ENCODE measurements at places on chromosomes 1 and 21. TPM values are rescaled to one million over a fixed set of nuclear protein-coding genes. Genes with fewer than 3 reads are reported as not detected.

DNA sequence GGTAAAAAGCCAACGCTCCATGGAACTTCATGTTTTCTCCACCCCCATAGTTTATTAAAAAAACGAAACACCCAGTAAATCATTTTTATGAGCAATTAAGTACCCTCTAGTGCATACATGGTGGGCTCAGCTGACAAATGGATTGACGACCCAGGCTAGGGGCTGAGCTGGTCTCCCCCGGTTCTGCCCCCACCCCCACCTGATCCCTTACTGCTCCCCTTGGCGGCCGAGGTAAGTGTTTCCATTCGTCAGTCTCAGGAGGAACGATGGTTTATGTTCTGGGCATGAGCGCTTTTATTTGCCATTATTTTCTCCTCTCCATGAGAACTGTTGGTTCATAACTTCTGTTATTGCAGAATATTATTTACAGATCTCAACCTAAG lies 233.9 kb upstream of the C1orf174 start:
- no peak for DNase-seq

GRCh38 chr1:207822602-207823451 lies 71.0 kb downstream of the CD46 start:
- DNase-seq: peak; percentile 78

DNA sequence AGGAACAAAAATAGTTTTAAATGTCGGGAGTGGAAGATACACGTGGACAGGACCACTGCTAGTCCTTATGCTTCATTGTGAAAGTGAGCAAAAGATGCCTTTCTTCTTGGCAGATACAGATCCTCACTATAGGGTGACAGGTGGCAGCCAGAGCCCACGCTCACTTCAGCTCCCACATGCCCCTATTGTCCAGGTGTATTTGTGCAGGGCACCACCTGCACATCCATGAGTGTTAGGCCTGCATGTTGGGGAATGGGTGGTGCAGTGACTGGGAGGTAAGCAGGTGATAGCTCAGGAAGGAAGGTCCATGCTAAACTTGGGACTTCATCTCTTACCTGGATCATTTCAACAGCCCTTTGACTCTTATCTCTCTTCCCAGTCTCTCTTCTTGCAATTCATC lies 27.4 kb downstream of the SLC5A9 start:
- no peak for DNase-seq

The DENND2D gene
- total RNA-seq: 201 TPM

DNA sequence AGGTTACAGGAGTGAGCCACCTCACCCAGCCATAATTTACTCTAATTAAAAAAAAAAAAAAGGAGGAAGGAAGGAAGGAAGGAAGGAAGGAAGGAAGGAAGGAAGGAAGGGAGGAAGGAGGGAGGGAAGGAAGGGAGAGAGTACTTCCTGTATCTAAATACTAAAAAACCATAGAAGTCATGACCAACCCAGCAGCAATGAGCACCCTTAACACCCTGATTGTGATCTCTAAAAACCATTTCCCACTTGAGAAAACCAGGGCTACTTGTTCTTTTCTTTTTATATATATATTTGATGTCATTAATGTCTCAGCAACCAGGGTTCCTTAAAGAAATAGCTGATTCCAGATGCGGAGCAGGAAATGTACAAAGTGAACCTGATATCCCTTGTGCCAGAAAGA lies 31.2 kb downstream of the ARID4B start:
- DNase-seq: no peak

GRCh38 chr1:160629286-160630210 lies 17.3 kb downstream of the SLAMF1 start:
- DNase-seq: peak; percentile 90

DNA sequence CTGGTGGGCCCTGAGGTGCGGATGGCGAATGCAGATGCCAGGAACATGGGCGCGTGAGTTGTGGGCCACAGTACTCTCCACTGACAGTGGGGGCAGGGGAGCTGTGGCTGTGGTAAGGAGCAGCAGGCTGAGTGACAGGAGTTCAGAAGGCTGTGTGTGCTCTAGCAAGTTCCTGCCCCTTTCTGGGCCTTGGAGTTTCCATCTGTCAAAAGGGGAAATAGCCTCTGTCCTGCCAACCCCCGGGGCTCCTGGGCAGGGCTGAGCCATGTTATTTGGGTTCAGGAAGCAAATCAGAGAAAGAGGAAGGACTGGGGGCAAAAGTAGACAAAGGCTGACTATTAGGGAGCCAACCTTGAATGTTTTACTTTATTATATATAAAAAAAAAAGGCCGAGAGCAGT lies 19.5 kb upstream of the MFN2 start:
- no peak for DNase-seq

The ADAMTSL4 gene
- 0.11 TPM for total RNA-seq

The GPA33 gene
- total RNA-seq: not detected

The RCAN1 gene
- 6.1 TPM for total RNA-seq

The C1orf167 gene
- not detected for total RNA-seq

- DNase-seq: peak; percentile 14
Measured at GRCh38 chr21:15051644-15052458, 12.9 kb downstream of the NRIP1 start.

- DNase-seq: peak; percentile 69
Measured at GRCh38 chr1:64923294-64923718, 43.0 kb downstream of the JAK1 start.

The RAB7B gene
- not detected for total RNA-seq

GRCh38 chr1:8011016-8011415 lies 15.1 kb downstream of the ERRFI1 start:
- DNase-seq: no peak

- DNase-seq: no peak
Measured at GRCh38 chr1:231750818-231751362, 124.3 kb downstream of the DISC1 start.

DNA sequence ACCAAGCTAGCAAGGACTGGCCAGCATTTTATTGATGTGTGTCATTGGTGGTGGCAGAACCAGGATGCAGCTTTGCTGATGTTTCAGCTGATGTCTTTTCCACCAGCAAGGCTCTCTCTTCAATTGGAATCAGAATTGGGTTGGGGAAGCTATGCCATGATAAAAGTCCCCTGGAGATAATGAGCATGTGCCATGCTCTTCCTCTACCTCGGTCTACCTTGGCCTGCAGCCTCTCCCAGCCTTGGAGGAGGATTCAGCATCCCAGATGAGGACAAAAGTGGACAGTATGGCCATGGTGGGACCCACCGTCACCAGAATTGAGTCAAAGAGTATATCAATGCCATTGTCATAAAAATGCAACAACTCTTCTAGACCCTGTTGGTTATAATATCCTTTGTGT lies 8.6 kb downstream of the AVPR1B start:
- DNase-seq: no peak

The DNAH14 gene
- 2.3 TPM for total RNA-seq

GRCh38 chr1:27152829-27153548 lies 1.9 kb downstream of the SLC9A1 start:
- no peak for DNase-seq

The S100A1 gene
- not detected for total RNA-seq

- peak; percentile 59 for DNase-seq
Measured at GRCh38 chr1:35929730-35930592, 944 bp upstream of the AGO3 start.

The DISP3 gene
- 0.65 TPM for total RNA-seq

DNA sequence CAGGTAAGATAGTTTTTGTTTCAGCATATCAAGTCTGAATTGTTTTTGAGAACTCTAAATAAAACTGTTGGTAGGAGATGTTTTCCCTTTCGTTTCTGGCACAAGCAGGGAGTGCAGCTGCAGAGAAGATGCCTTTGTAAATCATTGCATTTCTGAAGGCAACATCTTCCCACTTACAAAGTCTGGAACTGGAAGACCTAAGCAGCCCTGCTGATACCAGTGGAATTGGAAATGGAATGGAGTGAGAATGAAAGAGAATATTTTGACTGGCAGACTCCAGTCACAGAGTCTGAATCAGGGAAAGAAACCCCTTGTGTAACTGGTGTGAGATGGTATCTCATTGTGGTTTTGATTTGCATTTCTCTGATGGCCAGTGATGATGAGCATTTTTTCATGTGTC lies 815.6 kb downstream of the LTN1 start:
- DNase-seq: no peak

- no peak for DNase-seq
Measured at GRCh38 chr1:154842635-154843034, 27.4 kb downstream of the KCNN3 start.

DNA sequence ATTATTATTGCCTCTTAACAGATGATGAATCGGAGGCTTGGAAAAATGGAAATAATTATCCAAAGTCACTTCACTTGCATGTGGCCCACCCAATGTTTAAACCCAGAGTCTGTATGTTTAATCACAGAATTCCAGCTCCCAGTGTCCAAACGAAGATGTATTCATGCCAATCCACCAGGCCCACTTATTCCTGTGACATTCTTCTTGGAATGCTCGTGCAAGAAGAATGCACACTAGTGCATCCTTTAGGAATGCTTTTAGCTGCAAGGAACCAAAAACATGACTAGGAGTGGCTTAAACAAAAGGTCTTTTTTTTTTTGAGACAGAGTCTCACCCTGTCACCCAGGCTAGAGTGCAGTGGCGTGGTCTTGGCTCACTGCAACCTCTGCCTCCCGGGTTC lies 8.9 kb upstream of the OPRD1 start:
- DNase-seq: no peak

- DNase-seq: no peak
Measured at GRCh38 chr1:33010932-33011731, 25.6 kb downstream of the AK2 start.

DNA sequence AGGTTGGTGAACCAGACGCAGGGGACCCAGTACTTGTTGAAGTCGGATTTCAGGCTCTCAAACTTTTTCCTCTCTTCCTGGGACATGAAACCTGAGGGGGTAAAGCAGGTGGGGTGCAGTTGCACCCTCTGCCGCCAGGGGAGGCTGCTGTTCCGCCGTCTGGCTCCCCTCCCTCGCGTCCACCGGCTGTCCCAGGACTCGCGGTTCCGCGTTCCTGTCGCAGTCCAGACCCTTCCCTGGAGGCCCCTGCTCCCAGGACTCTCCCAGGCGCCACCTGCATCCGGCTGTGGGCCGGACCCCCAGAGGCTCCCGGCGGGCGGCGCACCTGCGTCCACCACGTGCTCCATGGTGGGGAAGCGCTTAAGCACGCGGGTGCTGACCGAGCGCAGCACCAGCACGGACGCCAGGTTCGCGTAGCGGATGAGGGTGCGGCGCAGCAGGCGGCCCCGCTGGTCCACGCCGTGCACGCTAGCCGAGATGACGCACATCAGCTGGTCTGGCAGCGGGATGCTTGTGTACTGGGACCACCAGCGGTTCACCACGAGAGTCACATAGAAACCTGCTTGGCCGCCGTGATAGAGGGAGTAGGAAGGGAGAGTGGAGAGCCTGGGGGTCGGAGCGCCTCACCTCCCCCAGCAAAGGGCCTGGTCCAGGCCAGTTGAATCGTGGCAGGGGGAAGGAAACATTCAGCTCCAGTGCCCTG lies 1.7 kb downstream of the BEST4 start:
- peak; percentile 78 for DNase-seq

The FAM72D gene
- total RNA-seq: 21.0 TPM

The LCE1B gene
- not detected for total RNA-seq

GRCh38 chr1:245319094-245319493 lies 164.3 kb downstream of the KIF26B start:
- DNase-seq: no peak

- DNase-seq: peak; percentile 84
Measured at GRCh38 chr1:175146529-175147213, 45.9 kb downstream of the KIAA0040 start.

The KLF18 gene
- not detected for total RNA-seq

- no peak for DNase-seq
Measured at GRCh38 chr1:62311473-62311943, 7.7 kb downstream of the KANK4 start.

The ZYG11A gene
- total RNA-seq: 0.16 TPM

The S100A12 gene
- not detected for total RNA-seq

GRCh38 chr1:61452176-61453035 lies 272.5 kb downstream of the TM2D1 start:
- DNase-seq: no peak

The RHD gene
- not detected for total RNA-seq

Measured in activated CD8-positive, alpha-beta T cell treated with anti-CD3 and anti-CD28 coated beads for 36 hours (primary cell).